IMR-90 (cell line): ENCODE measurements at places on chromosomes 16 and 17.
A peak's percentile ranks its signal among the peaks of the same experiment; 100 is the strongest.

DNA sequence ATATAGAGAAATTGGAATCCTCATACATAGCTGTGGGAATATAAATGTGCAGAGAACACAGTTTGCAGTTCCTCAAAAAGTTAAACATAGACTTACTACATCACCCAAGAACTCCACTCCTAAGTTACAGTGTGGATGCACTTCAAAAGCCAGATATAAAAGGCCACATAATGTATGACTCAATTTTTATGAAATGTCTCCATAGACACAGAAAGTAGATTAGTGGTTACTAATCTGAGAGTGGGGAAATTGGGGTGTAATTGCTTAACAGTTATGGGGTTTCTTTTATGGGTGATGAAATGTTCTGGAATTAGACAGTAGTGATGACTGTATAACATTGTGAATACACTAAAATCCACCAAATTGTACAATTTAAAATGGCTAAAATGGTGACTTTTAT is 60.9 kb downstream of the CACNG1 start:
- DNase-seq: peak; percentile 76

DNA sequence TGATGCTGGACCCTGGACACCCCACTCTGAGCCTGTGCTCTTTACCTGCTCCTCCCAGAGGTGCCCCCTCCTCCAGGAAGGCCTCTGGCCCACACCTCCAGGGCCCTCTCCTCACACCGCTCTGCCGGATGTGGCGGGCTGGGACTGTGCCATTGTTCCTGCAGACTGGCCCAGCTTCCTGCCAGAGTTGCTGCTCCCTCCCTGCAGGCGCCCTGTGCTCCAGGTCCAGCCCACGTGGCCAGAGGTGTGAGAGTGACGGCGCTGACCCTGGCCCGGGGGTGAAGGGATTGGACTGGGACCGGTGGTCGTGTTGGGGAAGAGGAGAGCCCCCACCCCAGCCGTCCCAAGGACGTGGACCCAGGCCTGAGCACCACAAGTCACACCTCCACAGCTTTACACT is 5.7 kb downstream of the E4F1 start:
- DNase-seq: no peak

- no peak for DNase-seq
These were observed 25.1 kb downstream of the SLC6A4 start for GRCh38 chr17:30210366-30210765.

DNA sequence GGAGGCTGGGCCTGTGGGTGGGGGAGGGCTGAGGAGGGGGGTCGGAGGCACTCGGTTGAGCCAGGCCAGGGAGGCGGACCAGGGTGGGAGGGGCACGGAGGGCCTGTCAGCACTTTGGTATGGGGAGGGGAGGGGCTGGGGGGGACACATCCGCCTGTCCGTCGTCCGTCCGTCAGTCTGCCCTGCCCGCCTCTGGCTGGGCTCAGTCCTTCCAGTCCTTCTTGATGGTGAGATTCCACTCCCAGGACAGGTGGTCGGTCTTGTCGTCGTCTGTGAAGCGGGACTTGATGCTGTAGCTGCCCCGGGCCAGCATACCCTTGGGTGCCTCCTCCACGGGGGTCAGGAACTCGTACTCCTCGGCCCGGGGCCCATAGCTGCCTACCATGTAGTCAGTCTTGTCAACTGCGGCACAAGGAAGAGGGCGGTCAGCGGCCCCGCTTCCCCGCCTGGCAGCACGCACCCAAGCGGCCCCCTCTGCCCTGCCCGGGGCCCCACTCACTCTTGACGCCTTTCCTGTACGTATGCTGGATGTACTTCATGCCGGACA is 2.4 kb downstream of the ARHGDIA start:
- DNase-seq: peak; percentile 88

- no peak for DNase-seq
These were observed 772 bp upstream of the SAMD14 start for GRCh38 chr17:50130559-50131305.

DNA sequence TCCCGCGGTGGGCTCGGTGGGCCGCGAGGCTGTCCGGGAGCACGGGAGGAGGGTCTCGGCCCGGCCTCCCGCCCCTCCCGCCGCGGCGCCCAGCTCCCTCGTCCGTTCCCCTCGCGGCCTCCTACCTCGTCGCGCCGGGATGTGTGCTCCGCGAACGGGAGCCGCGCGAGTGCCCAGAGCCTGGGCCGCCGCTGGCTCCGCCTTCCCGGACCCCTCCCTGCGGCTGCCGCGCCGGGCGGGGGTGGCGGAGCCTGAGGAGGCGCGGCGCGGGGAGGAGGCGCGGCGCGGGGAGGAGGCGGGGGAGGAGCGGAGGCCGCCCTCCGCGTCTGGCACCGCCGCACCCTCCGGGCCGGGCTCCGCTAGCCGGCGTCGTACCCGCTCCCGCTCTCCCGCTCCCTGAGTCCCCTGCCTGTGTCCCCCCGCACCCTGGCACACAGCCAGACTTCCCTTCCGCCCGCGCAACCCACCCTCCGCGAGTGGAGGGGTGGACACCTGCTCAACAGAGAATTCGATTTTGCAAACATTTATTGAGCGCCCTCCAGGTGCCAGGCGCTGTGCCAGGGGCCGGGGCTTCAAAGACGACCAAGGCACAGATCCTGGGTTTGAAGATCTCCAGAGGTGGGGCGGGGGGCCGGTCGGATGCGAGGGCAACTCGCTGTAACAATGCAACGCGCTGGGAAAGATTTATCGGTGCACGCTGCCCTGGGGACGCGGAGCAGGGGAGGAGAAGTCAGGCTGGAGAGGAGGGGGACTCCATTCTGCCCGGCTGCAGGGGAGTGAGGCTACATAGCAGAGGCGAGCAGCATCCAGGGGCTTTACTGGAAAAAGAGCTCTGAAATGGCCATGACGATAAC is at the start of gene MPP3:
Gene MPP3, minus strand, starts transcription at position 171 of the 854 bp plus-strand sequence. CDS start 1,240 bp downstream, outside the sequence.
- peak; percentile 59 for DNase-seq

- no peak for DNase-seq
These were observed 2.7 kb downstream of the PPP1R1B start for GRCh38 chr17:39629494-39629880.

- no peak for DNase-seq
These were observed 30.4 kb upstream of the GFOD2 start for GRCh38 chr16:67749436-67750078.

DNA sequence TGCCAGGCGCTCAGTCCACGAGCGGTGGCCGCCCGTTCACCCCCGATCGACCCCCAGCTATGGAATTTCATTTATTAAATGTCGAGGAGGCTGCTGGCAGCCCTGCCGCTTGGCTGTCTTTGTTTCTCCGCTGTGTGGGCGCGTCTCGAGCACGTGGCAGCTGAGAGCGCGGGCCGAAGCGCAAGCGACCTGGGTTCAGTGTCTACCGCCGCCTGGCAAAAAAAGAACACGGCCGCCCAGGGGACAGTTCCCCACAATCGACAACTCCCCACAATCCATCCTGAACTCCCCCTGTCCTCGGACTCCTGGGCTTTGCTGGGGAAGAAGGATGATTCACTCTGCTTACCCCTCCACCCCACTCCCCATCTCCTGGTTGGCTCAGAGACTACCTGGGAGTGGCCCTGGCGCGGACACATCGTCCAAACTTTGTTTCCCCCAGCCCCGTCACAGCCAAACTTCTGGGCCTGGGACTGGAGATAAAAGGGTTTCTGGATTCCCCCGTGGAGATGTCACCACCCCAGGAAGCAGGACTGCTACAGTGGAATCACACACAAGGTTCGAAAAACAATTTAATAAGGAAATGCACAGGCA is 1.7 kb upstream of the ANKRD13B start:
- peak; percentile 45 for DNase-seq

- DNase-seq: peak; percentile 79
These were observed 80.6 kb upstream of the CDH11 start for GRCh38 chr16:65202461-65202860.
